ENCODE measurements at places on chromosomes 4 and X.

GRCh38 chr4:2060611-2061185 is 1.6 kb downstream of the NAT8L start:
- DNase-seq: no peak

DNA sequence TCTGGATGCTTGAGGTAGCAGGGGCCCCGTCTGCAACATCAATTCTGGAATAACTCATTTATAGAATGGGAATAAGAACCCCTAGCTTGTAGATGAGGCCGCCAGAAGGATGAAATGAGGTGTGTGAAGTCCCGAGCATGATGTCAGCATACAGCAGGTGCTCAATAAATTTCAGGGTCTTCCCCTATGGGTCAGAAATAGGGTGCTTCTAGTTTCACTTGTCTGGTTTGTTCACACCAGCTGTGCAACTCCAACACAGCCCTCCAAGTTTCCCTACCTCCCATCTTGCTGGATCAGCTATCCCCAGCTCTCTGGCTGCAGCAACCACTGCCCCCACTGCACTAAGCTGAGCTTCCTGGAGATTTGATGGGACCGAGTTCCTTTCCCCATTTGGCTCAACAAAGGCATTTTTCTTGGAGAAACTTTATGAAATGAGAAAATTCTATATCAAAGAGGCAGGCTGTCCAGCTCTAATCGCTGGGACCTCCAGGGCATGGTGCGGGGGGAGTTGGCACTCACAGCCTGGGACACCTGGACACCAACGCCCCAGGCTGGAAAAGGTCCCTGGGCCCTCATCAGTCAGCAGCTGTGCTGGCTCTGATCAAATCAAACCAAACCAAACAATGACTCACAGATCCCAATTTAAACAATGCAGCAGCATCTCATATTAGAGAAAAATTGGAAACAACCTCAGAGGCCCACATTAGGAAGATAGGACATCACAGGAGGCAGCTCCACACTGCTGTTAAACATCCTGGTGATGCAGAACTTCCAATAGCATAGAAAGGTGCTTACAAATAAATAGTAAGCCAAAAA is 13.3 kb downstream of the SLC2A9 start:
- peak; percentile 47 for DNase-seq

DNA sequence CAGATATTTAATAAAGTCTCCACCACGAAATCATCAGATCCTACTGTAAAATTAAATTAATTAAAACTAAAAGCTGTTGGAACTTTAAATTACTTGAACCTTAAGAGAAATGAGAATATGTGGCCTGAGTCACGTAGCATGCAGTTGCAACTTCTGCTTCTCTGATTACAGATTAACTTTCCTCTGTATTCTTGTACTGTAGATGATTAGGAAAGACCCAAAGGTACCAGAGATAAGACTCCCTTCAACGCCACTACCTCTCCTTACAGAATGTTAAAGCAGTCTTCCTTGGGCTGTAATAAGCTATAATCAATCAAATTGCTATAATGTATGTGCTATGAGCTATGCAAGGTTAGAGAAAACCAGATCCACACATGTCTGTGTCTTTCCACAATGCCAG is 47.9 kb downstream of the FAM13A start:
- no peak for DNase-seq

DNA sequence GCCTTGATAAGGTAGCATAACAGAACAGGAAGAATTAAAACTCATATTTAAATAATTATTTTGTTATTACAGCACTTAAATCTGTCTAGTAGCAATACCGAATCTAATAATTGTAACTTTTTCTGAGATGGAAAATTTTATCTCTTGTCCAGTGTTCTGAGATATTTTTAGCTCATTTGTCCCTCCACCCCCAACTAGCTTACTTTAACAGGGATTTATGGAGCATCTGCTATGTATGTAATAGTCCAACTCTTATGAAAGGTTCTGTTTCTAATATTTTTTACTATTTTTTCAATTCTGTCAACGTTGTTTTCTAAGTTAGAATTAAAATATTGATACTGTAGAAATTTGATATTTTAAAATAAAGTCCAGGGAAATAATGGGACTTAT is 38.2 kb upstream of the NUDT6 start:
- no peak for DNase-seq

- DNase-seq: no peak
Observed at GRCh38 chrX:141632124-141632523, 42.6 kb downstream of the SPANXA2 start.

GRCh38 chrX:149830192-149830873 is 48.6 kb downstream of the MAGEA9 start:
- DNase-seq: peak; percentile 41

- DNase-seq: no peak
Observed at GRCh38 chrX:85859426-85859825, 187.9 kb downstream of the CHM start.

- no peak for DNase-seq
Observed at GRCh38 chr4:104494185-104494584, 509 bp downstream of the CXXC4 start.

DNA sequence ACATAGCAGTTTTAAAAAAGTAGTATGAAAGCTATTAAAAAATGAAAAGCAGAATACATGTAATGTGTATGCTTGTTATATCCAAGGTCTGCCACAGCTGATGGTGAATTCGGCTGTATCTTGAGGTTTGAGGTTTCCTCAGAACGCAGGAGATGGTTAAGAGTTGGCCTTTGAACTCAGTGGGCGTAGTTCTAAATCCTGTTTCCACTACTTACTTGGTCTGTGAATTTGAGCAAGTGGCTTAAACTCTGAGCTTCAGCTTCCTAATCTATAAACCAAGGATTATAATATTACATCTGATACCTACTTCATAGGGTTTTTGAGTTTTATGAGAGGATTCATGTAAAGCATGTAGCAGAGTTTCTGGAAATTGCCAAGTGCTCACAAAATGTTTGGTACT is 125.2 kb downstream of the STIM2 start:
- DNase-seq: no peak

DNA sequence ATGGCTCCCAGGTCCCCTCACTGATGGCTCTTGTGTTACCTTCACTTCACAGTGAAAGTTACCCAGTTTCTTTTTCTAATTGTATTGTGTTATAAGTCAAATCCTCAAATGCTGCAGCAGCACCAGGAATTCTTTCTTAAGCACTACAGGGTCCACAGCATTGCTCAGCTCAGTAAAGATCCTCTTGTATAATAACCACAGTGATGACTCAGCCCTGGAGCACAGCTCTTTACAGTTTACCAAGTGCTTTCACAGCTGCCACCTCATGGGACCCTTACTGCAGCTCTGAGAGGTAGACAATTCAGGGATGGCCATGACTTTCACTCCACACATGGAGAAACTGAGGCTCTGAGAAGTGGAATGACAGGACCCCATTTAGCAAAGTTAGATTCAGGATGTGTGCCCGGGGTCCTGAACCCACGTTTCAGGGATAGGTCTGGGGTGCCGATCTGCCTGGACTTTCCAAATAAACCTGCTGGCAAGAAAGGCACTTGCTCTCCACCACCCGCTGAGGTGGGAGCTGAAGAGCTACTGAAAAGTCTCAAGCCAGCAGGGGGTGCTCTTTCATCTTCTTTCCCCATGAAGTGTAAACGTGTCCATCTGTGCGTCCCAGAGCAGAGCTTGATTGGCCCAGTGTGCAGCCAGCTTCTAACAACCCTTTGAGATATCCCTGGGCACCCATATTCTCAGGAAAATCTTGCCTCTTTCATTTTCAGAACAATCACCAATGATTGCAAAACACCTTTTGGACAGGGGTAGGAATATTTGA is 35.7 kb upstream of the GABRQ start:
- no peak for DNase-seq

- DNase-seq: no peak
Observed at GRCh38 chr4:145899886-145900460, 38.6 kb downstream of the ZNF827 start.

GRCh38 chr4:15995826-15996225 is 32.9 kb upstream of the FGFBP2 start:
- no peak for DNase-seq

- DNase-seq: no peak
Observed at GRCh38 chr4:184853436-184853835, 27.7 kb upstream of the ACSL1 start.

GRCh38 chr4:134687646-134688628 is 486.3 kb upstream of the PABPC4L start:
- DNase-seq: no peak

GRCh38 chrX:9859711-9860555 is 73.7 kb downstream of the SHROOM2 start:
- DNase-seq: peak; percentile 68

- DNase-seq: no peak
Observed at GRCh38 chr4:126976850-126977632, 655.7 kb upstream of the INTU start.

- peak; percentile 90 for DNase-seq
Observed at GRCh38 chr4:156496797-156497196, 474.8 kb downstream of the PDGFC start.

DNA sequence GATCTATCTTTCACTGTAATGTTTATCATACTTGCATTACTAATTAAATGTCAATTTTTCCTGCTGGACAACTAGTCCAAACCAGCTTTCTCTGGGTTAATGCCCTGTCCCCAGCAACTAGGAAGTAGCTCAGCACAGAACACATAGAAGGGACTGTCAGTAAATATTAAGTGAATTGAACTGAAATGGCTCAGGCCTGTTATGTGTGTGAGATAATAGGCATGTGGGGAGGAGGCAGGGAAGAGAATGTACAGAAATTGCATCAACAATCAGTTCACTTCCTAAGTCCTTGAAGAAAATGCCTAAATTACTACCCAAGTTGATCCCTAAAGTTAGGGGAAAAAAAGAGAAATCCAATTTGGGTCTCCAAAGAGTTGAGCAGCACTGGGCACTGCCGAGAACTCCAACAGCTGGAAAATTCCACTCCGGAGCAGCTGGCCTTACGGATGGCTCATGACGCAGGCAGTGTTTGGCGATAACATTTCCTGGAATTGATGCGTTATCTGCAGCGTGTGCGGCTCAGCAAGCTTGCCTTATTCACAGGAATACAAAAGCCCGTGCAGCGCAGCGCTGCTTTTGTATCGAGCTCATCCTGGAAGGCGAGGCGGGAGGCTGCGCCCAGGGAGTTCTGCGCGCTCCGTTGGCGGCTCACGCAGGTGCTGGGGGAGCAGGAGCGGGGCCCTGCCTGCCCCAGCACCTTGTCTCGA is 297.3 kb upstream of the LCORL start:
- no peak for DNase-seq

- no peak for DNase-seq
Observed at GRCh38 chr4:86357608-86358007, 2.2 kb downstream of the MAPK10 start.
